Activated CD4-positive, alpha-beta T cell treated with anti-CD3 and anti-CD28 coated beads, Interleukin-2, amount 10 ng/mL, durations not matched to agents 7 days and 5 days (primary cell): ENCODE measurements at places on chromosomes 5 and 9. TPM values are rescaled to one million over a fixed set of nuclear protein-coding genes. Genes with fewer than 3 reads are reported as not detected.
A peak's percentile ranks its signal among the peaks of the same experiment; 100 is the strongest.

The BTNL8 gene
- total RNA-seq: not detected

GRCh38 chr9:129285382-129285781 lies 107.3 kb upstream of the IER5L start:
- H3K27ac ChIP-seq: no peak overlapping the region
- no peak for DNase-seq
- H3K27me3 ChIP-seq: no peaks in the 10 kb centered on the region
- no peaks in the 10 kb centered on the region for H3K36me3 ChIP-seq
- no peaks in the 10 kb centered on the region for H3K4me1 ChIP-seq
- H3K4me3 ChIP-seq: no peak overlapping the region

GRCh38 chr9:96253059-96253696 lies 48.8 kb downstream of the HSD17B3 start:
- peaks cover 47% of the 10 kb centered on the region for H3K27me3 ChIP-seq
- no peak for DNase-seq
- H3K4me1 ChIP-seq: peaks cover 9% of the 10 kb centered on the region

- peaks cover 37% of the 10 kb centered on the region for H3K4me1 ChIP-seq
- peak overlapping the region; percentile 2 for H3K27ac ChIP-seq
- H3K27me3 ChIP-seq: peaks cover 5% of the 10 kb centered on the region
- peaks cover 2% of the 10 kb centered on the region for H3K36me3 ChIP-seq
- H3K4me3 ChIP-seq: no peak overlapping the region
- DNase-seq: no peak
These were observed 11.3 kb downstream of the IL4 start for GRCh38 chr5:132684922-132685720.

GRCh38 chr9:124222109-124222508 lies 35.6 kb upstream of the NEK6 start:
- no peak overlapping the region for H3K27ac ChIP-seq
- no peak overlapping the region for H3K4me3 ChIP-seq
- peaks cover 5% of the 10 kb centered on the region for H3K27me3 ChIP-seq
- DNase-seq: no peak
